ENCODE measurements at places on chromosomes 4 and X.

DNA sequence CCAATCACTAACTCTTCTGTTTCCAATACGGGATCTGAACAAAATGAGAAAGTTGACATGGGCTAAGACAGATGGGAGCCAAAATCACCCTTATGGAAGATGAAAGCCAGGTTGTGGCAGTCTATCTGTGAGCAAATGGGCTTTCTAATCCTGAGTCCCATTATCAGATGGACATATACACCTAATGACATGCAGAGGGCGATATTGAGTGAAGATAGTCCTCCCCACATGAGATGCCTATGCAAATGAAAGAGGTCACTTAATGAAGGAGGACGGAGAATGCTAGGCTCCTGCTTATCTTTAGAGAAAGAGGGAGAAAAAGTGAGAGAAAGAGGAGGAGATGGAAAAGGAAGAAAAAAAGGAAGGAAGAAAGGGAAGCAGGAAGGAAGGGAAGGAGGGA is 547.5 kb downstream of the NLGN4X start:
- no peak for DNase-seq

DNA sequence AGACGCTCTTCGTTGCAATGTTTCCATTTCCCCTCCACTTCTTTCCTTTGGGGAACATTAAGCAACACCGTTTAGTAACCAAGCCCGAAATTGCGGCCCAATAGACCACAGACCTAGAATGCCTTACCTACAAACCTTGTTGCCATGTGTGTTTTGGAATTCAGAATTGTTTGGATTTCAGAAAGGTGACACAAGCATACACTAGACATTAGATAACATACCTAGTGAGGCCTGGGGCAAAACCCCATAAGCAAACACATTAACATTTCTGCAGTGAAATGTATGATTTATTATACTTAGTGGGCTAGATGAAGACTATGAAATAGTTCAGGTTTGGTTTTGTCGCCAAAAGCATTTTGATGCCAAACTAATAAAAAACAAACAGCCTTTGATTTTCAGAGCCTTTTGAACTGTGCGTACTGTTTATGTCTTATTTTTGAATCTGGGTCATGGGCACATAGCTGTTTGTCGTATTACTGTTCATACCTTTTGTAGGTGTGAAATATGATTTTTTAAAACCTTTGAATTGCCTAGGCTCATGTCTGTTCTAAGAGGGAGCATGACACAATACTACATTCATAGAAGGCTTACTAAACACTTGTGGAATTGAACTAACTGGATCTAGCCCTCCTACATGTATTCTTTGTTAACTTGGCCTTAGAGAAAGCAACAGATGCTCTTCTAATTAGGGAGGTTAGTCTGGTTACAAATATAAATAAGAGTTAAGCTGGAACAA is 88.6 kb upstream of the TMEM164 start:
- DNase-seq: no peak

DNA sequence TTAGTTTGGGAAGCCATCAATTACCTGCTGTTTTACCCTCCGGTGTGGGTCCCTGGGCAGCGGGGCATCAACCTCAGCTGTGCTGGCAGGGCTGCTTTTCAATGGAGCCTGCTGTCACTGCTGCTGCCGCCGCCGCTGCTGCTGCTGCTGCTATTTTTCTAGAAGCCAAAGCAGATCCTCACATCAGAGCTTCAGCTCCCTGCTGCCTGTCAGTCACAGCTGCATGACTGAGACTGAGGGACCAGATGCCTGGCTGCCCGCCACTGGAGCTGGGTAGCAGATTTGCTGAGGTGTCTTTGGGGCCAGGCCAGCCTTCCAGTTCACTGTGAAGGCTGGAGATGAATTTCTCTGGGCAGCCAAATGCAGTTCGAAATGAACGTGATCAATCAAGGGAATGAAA is 200.3 kb upstream of the NHS start:
- no peak for DNase-seq

GRCh38 chr4:130563185-130563888 is 1467.4 kb downstream of the C4orf33 start:
- no peak for DNase-seq

DNA sequence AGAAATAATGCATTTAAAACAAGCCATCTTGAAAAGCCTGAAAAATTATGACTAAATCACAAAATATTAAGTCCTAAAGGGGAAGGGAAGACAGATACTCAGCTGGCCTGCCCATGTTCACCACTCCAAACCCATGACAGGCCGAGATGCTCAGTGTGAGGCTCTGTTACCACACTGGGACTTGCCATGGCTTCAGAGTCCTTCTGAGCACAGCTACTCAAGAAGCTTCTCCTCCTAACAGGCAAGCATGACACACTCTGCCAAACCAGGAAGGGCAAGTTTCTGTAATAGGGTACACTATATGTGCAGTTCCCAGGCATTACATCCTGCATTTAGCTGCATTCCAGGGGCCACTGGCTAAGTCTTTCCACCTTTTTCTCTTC is 34.0 kb upstream of the CYBB start:
- DNase-seq: no peak
